ENCODE measurements at places on chromosomes 5 and 9.

GRCh38 chr5:81235287-81236072 lies 2.4 kb downstream of the CKMT2 start:
- no peak for DNase-seq

- DNase-seq = no peak
Measured at GRCh38 chr9:88810826-88811225, 180.4 kb upstream of the S1PR3 start.

DNA sequence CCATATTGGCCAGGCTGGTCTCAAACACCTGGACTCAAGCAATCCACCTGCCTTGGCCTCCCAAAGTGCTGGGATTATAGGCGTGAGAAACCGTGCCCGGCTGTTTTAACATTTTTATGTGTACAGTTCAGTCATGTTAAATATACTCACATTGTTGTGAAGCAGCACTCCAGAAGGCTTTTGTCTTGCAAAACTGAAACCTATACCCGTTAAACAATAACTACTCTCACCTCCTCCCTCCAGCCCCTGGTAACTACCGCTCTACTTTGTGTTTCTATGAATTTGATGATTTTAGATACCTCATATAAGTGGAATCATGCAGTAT lies 23.1 kb upstream of the SHB start:
- DNase-seq = no peak

DNA sequence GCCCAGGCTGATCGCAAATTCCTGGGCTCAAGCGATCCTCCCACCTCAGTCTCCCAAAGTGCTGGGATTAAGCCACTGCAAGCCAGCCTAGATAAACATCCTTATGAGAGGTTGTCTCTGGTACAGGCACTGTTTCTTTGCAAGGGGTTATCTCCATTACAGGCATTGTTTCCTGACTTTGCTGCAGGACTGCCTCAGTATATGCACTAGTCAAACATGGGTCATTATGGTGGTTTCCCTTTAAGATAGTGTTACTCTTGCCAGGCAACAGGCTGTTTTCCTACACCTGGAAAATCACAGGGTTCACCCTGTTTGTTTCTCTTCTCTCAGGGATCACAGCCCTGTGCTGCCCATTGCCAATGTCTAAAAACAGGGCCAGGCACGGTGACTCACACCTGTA lies 7.8 kb upstream of the CLTB start:
- DNase-seq = no peak

DNA sequence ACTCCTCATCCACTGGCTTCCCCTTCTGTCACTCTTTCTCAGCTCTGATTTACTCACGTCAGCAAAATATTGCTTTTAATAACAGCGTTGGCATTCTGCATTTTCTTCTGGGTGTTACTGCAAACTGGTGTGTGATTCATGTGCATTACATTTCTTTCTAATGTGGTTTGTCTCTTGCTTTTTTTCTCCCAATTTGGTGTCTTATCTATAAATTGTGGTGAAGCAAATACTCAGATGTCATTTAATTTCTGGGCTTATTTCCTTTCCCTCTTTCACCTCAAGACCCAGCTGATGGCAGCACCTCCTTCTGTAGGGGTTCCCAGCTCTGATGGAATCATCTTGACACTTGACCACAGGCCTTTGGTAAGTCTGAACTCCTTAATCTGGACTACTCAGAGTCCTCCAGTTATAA lies 180.7 kb upstream of the ZNF618 start:
- no peak for DNase-seq

GRCh38 chr5:143437666-143438273 lies 34.3 kb upstream of the NR3C1 start:
- no peak for DNase-seq

- DNase-seq = no peak
Measured at GRCh38 chr5:30380228-30380627, 813.3 kb upstream of the CDH6 start.

GRCh38 chr9:74672237-74672636 lies 175.1 kb downstream of the RORB start:
- DNase-seq = no peak

- DNase-seq = no peak
Measured at GRCh38 chr9:105483618-105484017, 35.8 kb downstream of the FSD1L start.
